Calu3 (cell line): ENCODE measurements at places on chromosomes 2 and 18. TPM values are rescaled to one million over a fixed set of nuclear protein-coding genes. Genes with fewer than 3 reads are reported as not detected.
A peak's percentile ranks its signal among the peaks of the same experiment; 100 is the strongest.

The NEU4 gene
- 0.14 and 0.37 TPM in 2 replicates for total RNA-seq

DNA sequence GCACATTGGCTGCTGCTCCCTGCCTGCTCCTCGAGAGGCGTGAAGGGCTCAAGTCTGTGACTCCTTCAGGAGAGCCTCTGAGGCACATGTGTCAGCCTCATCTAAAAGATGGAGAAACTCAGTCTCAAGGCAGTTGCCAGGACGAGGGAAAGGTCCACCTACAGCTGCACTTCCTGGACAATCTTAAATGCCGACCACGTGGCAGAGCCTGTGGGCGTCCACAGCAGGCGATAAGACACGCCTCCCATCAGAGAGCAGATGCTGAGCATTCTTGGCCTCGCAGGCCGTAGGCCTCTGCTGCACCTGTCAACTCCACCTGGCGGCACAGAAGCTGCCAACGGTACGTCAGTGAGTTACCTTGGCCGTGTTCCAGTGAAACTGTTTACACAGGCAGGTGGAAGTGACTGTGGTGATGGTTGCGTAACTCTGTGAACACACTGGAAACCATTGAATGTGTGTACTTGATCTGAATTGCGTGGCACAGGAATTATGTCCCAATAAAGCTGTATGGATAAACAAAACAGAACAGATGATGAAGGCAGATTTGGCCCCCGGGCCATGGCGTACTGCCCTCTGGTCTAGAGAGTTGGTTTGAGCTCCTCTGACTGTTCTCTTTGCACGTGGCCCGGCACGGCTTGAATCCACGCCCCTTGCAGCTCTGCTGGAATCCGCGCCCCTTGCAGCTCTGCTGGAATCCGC, 114.5 kb downstream of the RNF144A start:
- no peaks in the 10 kb centered on the region for H3K27me3 ChIP-seq
- H3K4me3 ChIP-seq: no peak overlapping the region
- H3K27ac ChIP-seq: peak overlapping the region; percentile 46
- DNase-seq: peak; percentile 96
- H3K4me1 ChIP-seq: peaks cover 16% of the 10 kb centered on the region

DNA sequence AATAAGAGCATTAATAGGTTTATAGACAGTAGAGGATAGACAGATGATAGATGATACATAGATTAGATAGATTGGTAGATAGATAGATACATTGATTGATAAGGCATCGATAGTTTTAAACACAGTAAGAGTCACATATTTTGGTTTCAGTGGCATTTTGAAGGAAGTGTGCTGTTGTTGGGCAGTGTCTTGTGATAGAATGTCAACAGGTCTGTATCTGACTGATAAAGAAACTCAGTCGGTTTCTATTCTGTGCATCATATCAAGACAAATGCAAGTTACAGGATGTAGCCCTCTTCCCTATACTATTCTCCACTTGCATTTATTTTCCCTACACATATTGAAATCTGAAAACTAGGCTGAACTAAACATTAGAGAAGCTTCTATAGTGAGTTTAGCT, 1229.0 kb upstream of the ZEB2 start:
- no peak overlapping the region for H3K27ac ChIP-seq
- H3K36me3 ChIP-seq: peaks cover 9% of the 10 kb centered on the region
- no peak overlapping the region for H3K4me3 ChIP-seq
- peaks cover 55% of the 10 kb centered on the region for H3K4me1 ChIP-seq
- no peaks in the 10 kb centered on the region for H3K27me3 ChIP-seq

DNA sequence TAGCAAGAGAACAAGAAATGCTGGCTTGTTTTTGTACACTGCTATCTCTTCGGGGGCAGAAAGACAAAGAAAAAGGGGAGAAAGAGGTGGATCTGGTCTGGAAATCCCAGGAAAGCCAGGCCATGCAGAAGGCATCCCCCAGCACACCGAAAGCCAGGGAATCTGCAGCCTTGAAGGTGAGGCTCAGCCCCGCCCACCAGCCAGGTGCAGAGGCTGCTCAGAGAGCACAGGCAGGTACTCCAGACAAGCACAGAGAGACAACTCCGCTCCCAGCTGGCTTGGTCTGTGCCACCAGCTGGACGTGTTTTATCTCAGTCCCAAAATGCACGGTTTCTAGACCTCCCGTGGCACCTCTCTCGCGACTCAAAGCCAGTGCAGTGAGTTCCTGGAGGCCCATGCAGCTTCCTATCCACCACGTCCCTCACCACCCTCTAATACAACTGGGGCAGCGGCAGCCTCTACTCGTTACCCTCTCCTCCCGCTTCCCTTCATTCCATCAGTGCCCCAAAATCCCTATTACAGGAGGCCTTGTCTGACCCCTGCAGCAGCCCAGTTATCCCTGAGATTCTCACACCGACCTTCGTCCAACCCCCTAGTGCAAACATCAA, 62.8 kb downstream of the HDAC4 start:
- H3K4me3 ChIP-seq: no peak overlapping the region
- no peak overlapping the region for H3K27ac ChIP-seq
- no peaks in the 10 kb centered on the region for H3K27me3 ChIP-seq
- no peak for DNase-seq

GRCh38 chr2:204967199-204967960, 422.1 kb downstream of the PARD3B start:
- H3K36me3 ChIP-seq: no peaks in the 10 kb centered on the region
- DNase-seq: no peak
- no peaks in the 10 kb centered on the region for H3K27me3 ChIP-seq
- no peaks in the 10 kb centered on the region for H3K4me1 ChIP-seq
- no peak overlapping the region for H3K4me3 ChIP-seq

GRCh38 chr2:79793006-79793405, 280.2 kb downstream of the CTNNA2 start:
- no peaks in the 10 kb centered on the region for H3K4me1 ChIP-seq
- DNase-seq: no peak
- H3K27me3 ChIP-seq: no peaks in the 10 kb centered on the region
- no peak overlapping the region for H3K4me3 ChIP-seq
- no peaks in the 10 kb centered on the region for H3K36me3 ChIP-seq

- no peak overlapping the region for H3K27ac ChIP-seq
- no peaks in the 10 kb centered on the region for H3K27me3 ChIP-seq
- no peak overlapping the region for H3K4me3 ChIP-seq
- peaks cover 9% of the 10 kb centered on the region for H3K4me1 ChIP-seq
- no peaks in the 10 kb centered on the region for H3K36me3 ChIP-seq
Observed at GRCh38 chr2:190170673-190171072, 108.1 kb upstream of the MSTN start.
